Activated T-cell treated with anti-CD3 and anti-CD28 coated beads, Interleukin-2, amount 50 U/mL, for 72 hours (primary cell): ENCODE measurements at places on chromosomes 16 and 17. TPM values are rescaled to one million over a fixed set of nuclear protein-coding genes. Genes with fewer than 3 reads are reported as not detected.

The CCL8 gene
- not detected for total RNA-seq

The TMC8 gene
- 124 TPM for total RNA-seq

DNA sequence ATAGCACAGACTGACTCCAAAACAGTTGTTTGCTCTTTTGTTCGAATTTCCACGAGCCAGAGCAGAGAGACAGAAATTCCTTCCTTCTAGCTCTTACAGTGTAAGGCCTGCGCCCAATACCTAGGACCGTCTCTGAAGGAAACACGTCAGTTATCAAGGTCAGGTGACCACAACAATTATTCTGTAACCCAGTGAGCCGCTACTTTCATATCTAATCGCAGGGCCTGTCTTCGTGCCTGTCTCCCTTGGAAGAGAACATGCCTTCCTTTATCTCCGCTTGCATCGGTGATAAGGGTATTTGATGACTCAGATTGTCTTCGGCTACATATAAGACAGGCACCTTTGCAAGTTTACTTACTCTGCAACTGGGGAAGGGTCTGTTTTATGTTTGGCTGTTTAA lies 288.0 kb downstream of the MAF start:
- no peak overlapping the region for H3K27ac ChIP-seq
- H3K27me3 ChIP-seq: peaks cover 35% of the 10 kb centered on the region
- peaks cover 2% of the 10 kb centered on the region for H3K36me3 ChIP-seq
- peaks cover 47% of the 10 kb centered on the region for H3K4me1 ChIP-seq
- H3K4me3 ChIP-seq: no peak overlapping the region

- peak overlapping the region; percentile 75 for H3K4me3 ChIP-seq
- DNase-seq: peak; percentile 29
- peaks cover 25% of the 10 kb centered on the region for H3K36me3 ChIP-seq
- H3K27me3 ChIP-seq: no peaks in the 10 kb centered on the region
- H3K27ac ChIP-seq: peak overlapping the region; percentile 96
Measured at GRCh38 chr17:49715717-49716279, 8.0 kb upstream of the SLC35B1 start.

- DNase-seq: no peak
- H3K4me3 ChIP-seq: no peak overlapping the region
- no peaks in the 10 kb centered on the region for H3K36me3 ChIP-seq
- no peaks in the 10 kb centered on the region for H3K4me1 ChIP-seq
- H3K27me3 ChIP-seq: peaks cover 10% of the 10 kb centered on the region
Measured at GRCh38 chr16:86227801-86228200, 282.5 kb upstream of the FOXF1 start.

The KRTAP2-3 gene
- not detected for total RNA-seq

The ZNF629 gene
- total RNA-seq: 3.7 TPM

The AP1G1 gene
- 83.2 TPM for total RNA-seq

The CD79B gene
- total RNA-seq: 31.0 TPM

The CCL5 gene
- total RNA-seq: 178 TPM

DNA sequence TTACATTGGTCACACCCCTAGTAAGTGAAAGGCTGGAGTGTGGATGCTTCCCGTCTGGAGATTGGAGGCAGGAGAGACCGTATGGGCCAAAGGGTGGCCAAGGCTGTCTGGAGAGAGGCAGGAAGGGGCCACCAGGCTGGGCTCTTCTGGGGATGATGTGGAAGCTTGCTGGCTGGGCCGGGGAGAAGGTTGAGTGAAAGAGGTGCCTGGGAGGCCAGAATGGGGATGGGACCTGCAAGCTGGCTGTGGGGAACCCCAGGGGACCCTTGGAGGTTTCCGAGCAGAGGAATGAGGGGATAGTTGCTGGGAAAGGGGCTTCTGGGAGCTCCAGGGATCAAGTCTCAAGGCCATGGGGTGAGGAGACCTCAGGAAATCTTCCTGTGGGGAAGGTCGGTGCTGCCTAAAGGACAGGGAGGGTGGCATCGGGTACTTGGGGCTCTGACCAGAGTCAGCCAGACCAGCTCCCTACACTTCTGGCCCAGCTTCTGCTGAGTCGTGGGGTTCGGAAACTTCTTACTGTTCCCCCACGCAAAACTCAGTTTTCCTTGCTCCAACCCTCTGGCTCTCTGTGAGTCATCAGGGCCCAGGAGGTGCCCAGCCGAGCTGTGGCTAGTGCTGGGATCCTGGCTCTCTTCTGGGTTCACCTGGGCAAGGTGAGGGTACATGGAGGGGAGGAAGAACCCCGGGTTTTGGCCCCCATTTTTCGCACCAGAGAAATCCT lies 3.1 kb downstream of the MRC2 start:
- H3K36me3 ChIP-seq: no peaks in the 10 kb centered on the region
- H3K27ac ChIP-seq: no peak overlapping the region
- H3K27me3 ChIP-seq: peaks cover 34% of the 10 kb centered on the region
- no peak overlapping the region for H3K4me3 ChIP-seq
- H3K4me1 ChIP-seq: peaks cover 27% of the 10 kb centered on the region

GRCh38 chr17:79977161-79977631 lies 58.5 kb downstream of the TBC1D16 start:
- H3K27ac ChIP-seq: no peak overlapping the region
- no peaks in the 10 kb centered on the region for H3K27me3 ChIP-seq
- no peak for DNase-seq
- no peak overlapping the region for H3K4me3 ChIP-seq

DNA sequence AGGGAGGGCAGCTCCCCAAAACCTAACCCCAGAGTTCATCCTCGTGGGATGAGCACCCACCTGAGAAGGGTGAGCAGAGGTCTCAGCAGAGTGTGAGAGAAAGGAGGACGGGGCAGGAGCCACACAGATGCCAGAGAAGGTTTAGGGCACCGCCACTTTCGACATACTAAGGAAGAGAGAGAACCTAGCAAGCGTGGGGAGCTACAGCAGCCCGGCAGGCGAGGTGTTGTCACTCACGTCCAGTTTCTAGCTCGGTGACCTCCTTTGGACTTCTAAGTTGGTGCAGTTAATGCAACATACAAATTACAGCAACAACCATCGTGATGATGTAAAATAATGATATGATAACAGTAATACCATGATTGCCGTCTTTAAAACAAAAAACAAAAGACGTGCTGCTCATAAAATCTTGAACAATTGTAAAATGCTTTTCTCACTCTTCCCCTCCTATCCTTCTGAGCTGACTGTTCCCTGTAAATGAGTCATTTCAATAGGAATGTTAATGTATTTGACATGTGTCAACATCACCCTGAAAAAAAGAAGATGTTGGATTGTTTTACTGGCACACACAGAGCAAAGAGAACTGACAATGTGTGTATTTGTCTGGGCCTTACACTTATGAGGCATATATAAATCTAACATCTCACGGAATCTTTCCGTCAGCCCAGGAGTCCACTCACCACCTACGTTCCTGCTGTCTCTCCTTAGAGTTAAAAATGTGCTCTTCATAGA lies 158.2 kb upstream of the MAF start:
- no peak overlapping the region for H3K27ac ChIP-seq
- DNase-seq: no peak
- H3K27me3 ChIP-seq: peaks cover 6% of the 10 kb centered on the region
- no peaks in the 10 kb centered on the region for H3K36me3 ChIP-seq

The DYNC1LI2 gene
- 60.0 TPM for total RNA-seq

GRCh38 chr17:39852239-39852638 lies 11.9 kb downstream of the IKZF3 start:
- H3K27me3 ChIP-seq: no peaks in the 10 kb centered on the region
- H3K27ac ChIP-seq: peak overlapping the region; percentile 7
- peak overlapping the region; percentile 50 for H3K4me3 ChIP-seq

GRCh38 chr17:74963656-74964055 lies 8.9 kb downstream of the HID1 start:
- H3K36me3 ChIP-seq: no peaks in the 10 kb centered on the region
- H3K4me3 ChIP-seq: no peak overlapping the region
- H3K27ac ChIP-seq: no peak overlapping the region
- DNase-seq: no peak
- H3K27me3 ChIP-seq: no peaks in the 10 kb centered on the region

The CACNG1 gene
- not detected for total RNA-seq

The DHX58 gene
- 62.0 TPM for total RNA-seq

The CDRT15L2 gene
- not detected for total RNA-seq

The KRTAP9-8 gene
- not detected for total RNA-seq

DNA sequence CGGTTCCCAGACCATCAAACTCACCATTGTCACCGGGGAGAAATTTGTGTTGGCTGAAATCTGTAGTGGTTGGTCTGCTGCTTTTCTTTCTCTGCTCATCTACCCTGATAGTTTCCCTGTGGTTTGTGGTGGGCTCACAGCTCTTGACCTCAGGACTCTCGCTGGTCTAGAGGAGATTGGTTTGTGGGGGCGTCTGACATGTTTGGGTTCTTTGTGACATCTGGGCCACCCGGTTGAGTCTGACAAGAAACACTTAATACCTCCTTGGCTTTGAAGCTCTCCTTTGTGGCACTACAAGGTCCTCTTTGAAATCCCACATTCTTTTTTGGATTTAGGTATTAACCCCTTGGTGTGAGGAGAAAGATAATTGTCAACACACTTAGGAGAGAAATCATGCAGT lies 662.0 kb downstream of the WWOX start:
- peak; percentile 58 for DNase-seq
- H3K27me3 ChIP-seq: peaks cover 5% of the 10 kb centered on the region
- no peak overlapping the region for H3K27ac ChIP-seq
- no peaks in the 10 kb centered on the region for H3K4me1 ChIP-seq
- H3K4me3 ChIP-seq: no peak overlapping the region
- H3K36me3 ChIP-seq: no peaks in the 10 kb centered on the region

The SLFN14 gene
- not detected for total RNA-seq

GRCh38 chr17:17922070-17922614 lies 50.1 kb downstream of the TOM1L2 start:
- no peaks in the 10 kb centered on the region for H3K27me3 ChIP-seq
- peaks cover 25% of the 10 kb centered on the region for H3K4me1 ChIP-seq
- H3K4me3 ChIP-seq: no peak overlapping the region
- H3K27ac ChIP-seq: peak overlapping the region; percentile 41
- no peak for DNase-seq

The KRTAP9-4 gene
- not detected for total RNA-seq

- no peaks in the 10 kb centered on the region for H3K36me3 ChIP-seq
- peaks cover 6% of the 10 kb centered on the region for H3K4me1 ChIP-seq
- H3K27me3 ChIP-seq: no peaks in the 10 kb centered on the region
- DNase-seq: no peak
- H3K4me3 ChIP-seq: no peak overlapping the region
Measured at GRCh38 chr16:85649411-85650134, 36.5 kb downstream of the GSE1 start.

The NPIPA5 gene
- total RNA-seq: 0.39 TPM

GRCh38 chr17:76531486-76532038 lies 5.9 kb downstream of the CYGB start:
- H3K27me3 ChIP-seq: no peaks in the 10 kb centered on the region
- H3K27ac ChIP-seq: no peak overlapping the region
- no peak for DNase-seq
- peaks cover 16% of the 10 kb centered on the region for H3K4me1 ChIP-seq
- H3K4me3 ChIP-seq: no peak overlapping the region

DNA sequence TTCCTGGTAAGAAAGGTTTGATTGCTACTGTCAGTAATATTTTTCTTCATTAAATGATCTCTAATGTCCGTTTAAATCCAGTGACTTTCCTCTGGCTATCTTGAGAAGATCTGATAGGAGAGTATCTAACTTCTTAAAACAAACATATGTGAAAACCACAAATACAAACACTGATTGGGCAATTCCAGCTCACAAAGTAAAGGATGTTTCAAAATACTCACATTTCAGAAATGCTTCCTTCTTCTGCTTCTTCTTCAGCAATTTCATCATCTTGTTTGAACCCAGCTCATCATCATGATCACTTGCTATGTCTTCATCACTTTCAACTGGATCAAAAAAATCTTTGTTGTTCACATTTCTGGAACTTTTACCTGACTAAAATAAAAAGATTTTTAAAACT lies 64.3 kb upstream of the RBL2 start:
- no peak overlapping the region for H3K27ac ChIP-seq
- no peaks in the 10 kb centered on the region for H3K36me3 ChIP-seq
- peaks cover 21% of the 10 kb centered on the region for H3K4me1 ChIP-seq
- H3K27me3 ChIP-seq: no peaks in the 10 kb centered on the region
- no peak for DNase-seq
- H3K4me3 ChIP-seq: no peak overlapping the region

DNA sequence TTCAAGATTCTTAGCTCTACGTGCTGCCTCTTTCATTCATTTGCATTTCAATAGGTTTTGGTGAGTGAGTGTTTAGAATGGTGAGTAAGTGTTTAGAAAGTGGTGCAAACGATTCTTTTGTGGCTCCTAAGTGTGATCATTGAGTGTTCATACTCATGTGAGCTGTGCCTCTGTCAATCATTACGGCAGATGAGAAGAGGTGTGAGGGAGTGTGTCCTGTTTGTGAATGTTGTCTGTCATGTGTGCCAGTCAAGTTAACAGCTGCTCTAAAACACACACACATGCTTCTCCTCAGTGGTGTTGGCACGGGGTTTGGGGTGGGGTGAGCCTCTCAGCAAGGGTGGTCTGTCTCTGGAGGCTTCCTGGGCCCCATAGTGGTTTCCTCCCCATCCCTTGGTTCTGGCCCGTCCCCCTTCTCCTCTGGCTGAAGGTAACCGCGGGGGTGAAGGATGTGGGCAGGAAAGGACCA lies 11.4 kb downstream of the MYL4 start:
- peak overlapping the region; percentile 37 for H3K4me3 ChIP-seq
- DNase-seq: peak; percentile 20
- H3K4me1 ChIP-seq: peaks cover 38% of the 10 kb centered on the region
- H3K27me3 ChIP-seq: peaks cover 5% of the 10 kb centered on the region

The FAM222B gene
- total RNA-seq: 20.9 TPM

- H3K27ac ChIP-seq: no peak overlapping the region
- H3K27me3 ChIP-seq: peaks cover 37% of the 10 kb centered on the region
- peaks cover 6% of the 10 kb centered on the region for H3K4me1 ChIP-seq
- DNase-seq: no peak
- no peaks in the 10 kb centered on the region for H3K36me3 ChIP-seq
Measured at GRCh38 chr17:13593757-13594156, 8.0 kb downstream of the HS3ST3A1 start.

- no peak for DNase-seq
- H3K36me3 ChIP-seq: no peaks in the 10 kb centered on the region
- H3K4me3 ChIP-seq: no peak overlapping the region
- no peaks in the 10 kb centered on the region for H3K4me1 ChIP-seq
- H3K27ac ChIP-seq: no peak overlapping the region
Measured at GRCh38 chr16:84833144-84833500, 13.3 kb downstream of the CRISPLD2 start.
